AG10803 (cell line): ENCODE measurements at places on chromosomes 13 and 19.
A peak's percentile ranks its signal among the peaks of the same experiment; 100 is the strongest.

DNA sequence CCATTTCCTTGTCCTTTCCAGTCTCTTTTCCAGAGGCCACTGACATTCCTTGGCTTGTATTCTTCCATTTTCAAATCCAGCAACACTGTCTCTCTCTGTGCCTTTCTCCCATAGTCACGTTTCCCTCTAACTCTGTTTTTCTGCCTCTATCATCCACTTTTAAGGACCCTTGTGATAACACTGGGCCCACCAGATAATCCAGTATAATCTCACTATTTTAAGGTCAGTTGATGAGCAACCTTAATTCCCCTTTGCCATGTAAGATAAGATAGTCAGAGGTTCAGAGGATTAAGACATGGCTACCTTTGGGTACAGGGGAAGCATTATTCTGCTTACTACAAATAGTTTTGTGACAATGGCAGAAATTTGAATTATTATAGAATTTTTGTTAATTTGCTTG lies 45.7 kb upstream of the N4BP2L1 start:
- DNase-seq, result no peak

- no peak for DNase-seq
These were observed 10.2 kb downstream of the USP12 start for GRCh38 chr13:27161423-27161822.

- peak; percentile 88 for DNase-seq
These were observed 16.5 kb upstream of the FOSB start for GRCh38 chr19:45451131-45451849.

DNA sequence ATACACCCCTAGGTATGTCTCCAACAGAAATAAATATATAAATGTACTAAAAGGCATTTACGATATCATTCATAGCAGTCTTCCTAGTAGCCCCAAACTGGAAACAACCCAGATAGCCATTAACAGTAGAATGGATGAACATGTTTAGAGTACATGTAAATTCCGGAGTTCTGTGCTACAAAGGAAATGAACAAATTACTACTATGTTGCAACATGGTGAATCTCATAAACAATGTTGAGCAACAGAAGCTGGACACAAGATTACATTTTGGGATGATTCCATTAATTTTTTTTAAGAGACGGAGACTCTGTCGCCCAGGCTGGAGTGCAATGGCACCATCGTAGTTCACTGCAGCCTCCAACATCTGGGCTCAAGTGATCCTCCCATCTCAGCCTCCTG lies 5.9 kb upstream of the SLC7A10 start:
- DNase-seq, result peak; percentile 79

GRCh38 chr13:106281426-106281825 lies 254.0 kb downstream of the EFNB2 start:
- DNase-seq, result no peak

- DNase-seq, result peak; percentile 86
These were observed 37.5 kb downstream of the SUGP2 start for GRCh38 chr19:18995804-18996241.

DNA sequence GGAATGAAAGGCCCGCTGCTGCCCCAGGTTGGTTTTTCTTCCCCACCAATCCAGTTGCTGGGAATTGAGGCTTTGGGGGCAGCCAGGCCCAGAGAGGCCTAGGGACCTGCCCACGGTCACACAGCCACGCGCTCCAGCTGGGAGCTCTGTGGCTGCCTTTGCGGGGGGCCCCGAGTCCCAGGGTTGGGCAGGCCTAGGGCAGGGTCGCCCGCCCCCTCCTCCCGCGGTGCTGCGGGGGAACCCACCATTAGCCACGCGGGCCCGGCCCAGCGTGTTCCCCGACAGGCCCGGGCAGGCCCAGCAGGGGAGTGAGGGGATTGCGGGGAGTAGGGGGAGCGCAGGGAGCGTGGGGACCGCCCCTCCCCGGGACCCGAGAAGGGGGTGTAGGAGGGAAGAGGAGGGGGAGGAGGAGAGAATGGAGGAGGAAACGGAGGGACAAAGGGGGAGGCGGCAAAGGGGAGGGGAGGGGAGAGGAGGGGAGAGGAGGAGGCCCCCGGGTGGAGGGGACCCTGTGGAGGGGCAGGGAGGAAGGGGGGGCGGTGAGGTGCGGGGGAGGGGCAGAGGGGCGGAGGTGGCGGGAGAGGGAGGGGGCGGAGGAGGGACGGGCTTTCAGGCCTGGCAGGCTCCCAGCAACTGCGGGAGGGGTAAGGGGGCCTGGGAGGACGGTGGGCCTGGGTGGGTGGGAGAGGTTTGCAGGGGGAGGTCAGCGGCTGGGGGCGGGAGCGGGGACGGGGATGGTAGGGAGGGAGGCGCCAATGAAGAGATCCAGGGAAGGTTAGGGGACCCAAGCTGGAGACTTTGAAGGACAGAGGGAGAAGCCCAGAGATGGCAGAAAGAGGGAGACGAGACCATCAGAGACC lies 12.9 kb upstream of the TLE2 start:
- DNase-seq, result no peak

DNA sequence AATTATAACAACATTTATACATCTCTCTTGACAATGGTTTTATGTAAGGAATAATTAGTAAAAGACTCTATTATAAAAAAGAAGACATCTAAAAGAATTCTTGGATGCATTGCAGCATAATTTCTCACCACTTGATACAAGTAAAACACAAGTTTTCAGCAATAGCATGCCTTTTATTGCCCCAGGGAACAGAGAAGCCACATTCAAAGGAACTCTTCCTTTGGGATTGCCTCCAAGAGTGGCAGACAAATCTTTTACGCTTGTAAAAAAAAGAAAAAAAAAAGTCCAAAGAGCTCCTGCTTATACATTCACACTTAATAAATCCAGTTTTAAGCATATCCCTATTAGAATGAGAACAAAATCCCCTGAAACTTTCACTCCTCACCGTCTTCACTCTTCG lies 2357.8 kb upstream of the PCDH20 start:
- DNase-seq, result no peak

DNA sequence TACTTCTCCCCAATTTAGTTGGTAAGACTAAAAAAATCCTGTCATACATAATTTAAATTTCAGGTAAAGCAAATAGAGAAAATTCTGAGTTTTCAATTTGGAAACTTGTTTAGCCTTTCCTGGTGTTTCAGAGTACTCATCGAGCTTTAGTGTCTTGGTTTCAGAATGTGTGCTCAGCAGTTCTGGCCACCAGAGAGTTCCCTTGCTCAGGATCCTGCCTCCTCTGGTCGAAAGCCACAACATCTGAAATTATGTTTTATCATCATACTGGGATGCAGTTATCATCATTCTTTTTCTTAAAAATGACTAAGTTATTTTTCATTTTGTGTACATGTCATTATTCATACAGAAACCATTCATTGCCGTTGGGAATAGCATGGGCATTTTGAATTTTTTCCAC lies 263.2 kb upstream of the SPRY2 start:
- DNase-seq, result no peak

GRCh38 chr19:23393121-23393520 lies 2.1 kb downstream of the ZNF91 start:
- DNase-seq, result no peak

- DNase-seq, result peak; percentile 39
These were observed 15.3 kb upstream of the SPATA13 start for GRCh38 chr13:24145240-24145639.

DNA sequence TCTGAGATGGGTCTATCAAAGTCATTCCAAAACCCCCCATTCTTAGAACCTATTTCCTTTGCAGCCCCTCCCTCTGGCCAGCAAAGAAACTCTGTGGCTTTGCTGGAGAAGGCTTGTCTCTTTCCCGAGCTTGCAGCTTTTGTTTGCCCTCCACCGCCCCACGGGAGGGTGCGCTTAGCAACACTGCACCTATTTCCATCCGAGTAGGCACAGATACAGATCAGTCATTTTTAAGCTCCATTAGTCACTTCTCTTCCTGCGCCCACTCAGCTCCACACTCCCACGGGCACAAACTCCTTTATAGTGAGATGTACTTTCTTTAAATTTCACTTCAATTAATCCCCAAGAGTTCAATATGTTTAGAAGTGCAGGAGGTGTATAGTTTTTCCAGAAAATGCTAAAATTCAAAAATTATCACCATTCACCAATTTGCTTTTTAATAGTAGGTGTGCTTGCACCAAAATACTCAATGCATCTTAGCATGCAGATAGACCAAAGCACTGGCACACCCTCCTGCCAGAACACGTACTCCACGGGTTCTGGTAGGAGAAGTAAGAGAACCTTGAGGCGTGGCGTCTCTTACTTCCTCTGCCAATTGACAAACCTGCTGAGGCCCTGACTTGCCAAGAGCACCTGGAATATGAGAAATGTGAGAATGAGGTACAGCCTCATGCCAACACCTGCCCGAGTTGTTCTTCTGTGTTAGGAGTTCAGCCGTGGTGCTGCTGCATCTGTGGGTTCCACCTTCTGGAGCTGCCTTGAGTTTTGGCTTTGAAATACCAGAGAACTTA lies 183.7 kb downstream of the TEX29 start:
- DNase-seq, result no peak
